ENCODE measurements at places on chromosomes 5 and 9.

- DNase-seq = no peak
Observed at GRCh38 chr5:143564417-143564816, 160.9 kb upstream of the NR3C1 start.

- no peak for DNase-seq
Observed at GRCh38 chr9:89361816-89362646, 43.7 kb downstream of the SECISBP2 start.

DNA sequence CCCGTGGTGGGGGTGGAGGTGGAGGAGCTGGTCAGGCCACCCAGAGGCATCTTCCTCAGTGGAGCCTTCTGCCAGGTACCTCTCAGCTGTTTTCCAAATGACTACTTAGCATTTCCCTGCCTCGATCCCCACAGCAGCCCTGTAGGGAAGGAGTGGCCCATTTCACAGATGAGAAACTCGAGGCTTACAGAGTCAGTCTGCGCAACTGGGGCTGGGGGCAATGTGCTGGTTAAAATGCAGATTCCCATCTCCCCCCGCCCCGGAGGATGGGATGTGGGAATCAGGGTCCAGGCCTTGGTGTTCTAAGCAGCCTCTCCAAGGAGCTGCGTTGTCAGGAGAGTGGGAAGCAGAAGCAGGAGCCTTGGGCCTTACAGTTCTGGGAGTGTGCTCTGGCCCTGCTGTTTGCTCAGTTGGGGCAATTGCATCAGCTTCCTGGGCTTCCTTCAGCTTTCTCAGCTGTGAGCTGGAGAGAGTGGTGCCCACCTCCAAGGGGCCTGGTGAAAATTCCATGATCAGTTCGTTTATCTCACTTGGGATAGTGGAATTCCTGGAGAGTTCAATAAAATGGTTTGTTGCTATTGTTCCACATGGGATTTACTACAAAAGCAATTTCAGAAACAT is 19.4 kb downstream of the ERGIC1 start:
- no peak for DNase-seq

DNA sequence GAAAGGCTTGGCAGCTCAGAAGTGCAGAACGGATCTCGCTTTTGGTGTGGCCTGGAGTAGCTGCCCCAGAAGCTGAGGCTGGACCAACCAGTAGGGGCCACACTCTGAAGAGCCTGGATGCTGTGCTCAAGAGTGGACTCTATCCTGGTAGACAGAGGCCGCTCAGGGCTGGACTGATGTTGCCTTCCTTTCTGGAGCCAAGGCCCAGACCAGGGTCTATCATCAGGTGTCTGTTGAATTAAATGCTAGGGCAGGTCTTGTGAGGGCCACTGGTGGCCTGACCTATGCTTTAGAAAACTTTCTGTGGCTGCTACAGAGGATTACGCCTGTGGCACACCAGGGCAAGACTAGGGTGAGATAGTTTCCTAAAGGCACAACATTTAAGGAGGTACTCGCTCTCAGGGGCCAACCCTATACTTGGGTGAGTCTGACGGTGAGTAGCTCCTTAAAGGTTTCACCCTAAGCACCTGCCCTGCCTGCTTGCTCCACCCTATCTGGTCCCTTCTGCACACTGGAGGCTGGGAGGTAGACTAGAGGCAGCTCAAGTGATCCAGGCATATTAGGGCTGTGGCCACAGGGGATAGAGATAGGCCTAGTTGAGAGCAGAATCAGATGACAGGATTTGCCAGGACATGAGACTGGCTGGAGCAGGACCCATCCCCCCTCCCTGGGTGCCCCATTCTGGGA is 9.8 kb upstream of the IRF1 start:
- DNase-seq = no peak

DNA sequence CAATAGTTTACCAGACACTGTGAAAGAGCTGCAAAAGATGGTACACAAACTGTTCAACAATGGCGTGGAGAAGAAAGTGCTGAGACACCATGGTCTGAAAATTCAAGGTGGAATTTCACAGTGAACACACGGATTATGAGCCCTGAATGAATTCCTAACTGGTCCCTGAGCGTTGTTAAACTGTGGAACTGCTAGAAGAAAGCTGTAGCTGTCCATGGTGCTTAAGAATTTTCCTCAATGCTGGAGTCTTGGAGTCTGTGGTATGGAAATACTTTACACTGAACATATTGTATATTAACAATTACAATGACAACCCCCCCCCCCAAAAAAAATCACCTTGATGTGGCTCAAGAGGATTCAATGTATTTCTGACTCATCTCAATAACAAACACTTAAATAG is 68.5 kb downstream of the SLC24A2 start:
- DNase-seq = no peak

GRCh38 chr5:149027636-149028035 is 35.2 kb downstream of the SH3TC2 start:
- DNase-seq = no peak

DNA sequence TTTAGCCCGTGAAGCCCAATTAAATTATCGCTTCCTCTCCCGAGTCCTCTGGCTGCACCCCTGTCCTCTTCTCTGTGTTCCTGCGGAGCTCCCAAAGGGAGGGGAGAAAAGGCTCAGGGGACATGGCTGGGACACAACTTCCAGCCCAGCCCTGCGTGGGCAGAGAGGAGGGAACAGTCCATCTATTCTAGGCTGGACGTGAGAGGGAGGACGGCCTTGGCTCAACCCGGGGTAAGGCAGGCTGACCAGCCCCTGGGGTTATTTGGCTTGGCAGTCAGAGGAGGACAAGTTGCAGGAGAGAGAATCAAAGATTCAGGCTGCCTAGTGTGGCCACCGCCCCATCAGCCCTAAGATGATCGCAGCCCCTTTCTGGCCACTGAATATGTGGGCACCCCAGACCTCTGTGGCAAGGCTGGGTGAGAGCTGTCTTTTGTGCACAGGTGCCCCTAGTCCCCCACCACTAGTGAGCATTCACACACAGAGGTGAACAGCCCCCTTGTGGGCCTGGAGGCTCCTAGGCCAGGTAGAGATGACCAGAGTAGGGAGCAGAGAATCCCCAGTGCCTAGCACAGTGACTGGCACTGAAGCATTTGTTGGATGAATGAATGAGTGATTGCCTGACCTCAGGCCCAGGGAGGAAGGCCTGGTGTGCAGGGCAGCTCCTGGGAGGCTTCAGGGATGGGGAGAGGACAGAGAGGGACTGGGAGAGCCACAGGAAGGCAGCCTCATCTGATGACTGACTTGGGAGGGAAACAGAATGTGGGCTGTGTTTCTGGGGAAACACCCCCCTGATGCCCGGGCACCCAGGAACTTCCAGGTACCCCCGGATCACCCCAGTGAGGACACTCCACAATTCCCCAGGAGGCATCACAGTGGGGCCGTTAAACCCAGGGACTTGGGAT is 133.9 kb downstream of the C9orf50 start:
- no peak for DNase-seq

DNA sequence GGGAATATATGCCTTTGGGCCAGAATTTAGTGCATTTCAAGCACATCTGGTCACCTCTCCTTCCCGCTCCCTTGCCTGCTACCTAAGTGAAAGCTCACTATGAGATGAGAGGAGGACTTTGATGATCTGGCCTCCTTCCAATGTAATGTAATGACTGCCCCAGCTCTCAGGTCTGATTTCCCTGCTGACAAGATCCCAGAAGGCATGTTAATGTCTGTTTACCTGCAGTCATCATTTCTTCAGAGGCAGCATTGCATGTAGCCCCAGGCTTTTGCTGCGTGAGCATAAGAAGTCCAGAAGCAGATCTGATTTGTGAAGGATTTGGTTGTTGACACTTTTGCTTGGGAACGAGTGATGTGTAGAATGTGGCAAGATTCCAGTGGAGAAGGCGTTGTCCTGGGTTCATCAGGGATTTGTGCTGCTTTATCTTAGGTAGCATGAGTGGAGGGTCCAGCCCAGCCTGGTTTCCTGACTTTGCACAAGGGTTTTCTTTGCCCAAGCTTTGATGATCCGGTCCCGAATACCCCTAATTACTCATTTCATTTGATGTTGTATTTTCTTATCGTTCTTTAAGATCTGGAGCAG is 192.7 kb downstream of the GOLPH3 start:
- no peak for DNase-seq

DNA sequence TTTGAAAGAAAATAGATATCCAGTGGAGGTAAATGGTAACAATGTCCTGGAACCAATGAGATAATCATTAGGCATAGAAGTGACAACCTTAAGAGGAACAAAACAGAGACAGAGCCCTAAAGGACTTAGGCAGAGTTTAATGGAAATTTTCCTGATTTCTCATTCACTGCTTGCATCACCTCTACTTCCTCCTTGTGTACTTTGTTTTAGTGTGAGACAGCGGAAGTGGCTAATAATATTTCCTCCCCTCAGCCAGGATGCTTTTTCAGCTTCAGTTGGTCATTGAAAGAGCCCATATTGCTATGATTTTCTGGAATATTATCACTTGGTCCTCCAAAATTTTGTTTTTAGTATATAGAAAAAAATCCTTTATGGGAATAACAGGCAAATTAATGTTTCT is 153.4 kb upstream of the MPDZ start:
- no peak for DNase-seq

GRCh38 chr9:115015018-115015635 is 84.7 kb upstream of the TNFSF8 start:
- no peak for DNase-seq

GRCh38 chr5:133155326-133155969 is 103.6 kb downstream of the HSPA4 start:
- DNase-seq = no peak

DNA sequence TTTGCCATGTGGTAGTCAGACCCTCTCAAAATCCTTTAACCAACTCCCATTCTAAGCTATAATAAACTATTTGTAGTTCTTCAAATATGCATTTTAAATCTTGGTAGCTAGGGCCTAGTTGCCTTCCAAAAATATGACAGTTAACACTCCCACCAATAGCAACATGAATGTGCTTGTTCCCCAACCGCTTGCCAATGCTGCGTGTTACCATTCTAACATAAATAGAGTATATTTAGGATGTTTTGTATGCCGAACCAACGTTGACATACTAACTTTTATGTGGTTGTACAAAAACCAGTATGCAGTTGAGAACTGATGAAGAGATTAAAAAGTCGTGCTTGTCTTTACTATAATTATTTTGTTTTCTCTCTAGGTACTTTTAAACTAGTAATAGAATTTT is 9.0 kb downstream of the UBE2B start:
- no peak for DNase-seq
